ENCODE measurements at places on chromosomes 5 and 9.

GRCh38 chr5:111643499-111643898 lies 113.5 kb downstream of the NREP start:
- DNase-seq: no peak

GRCh38 chr9:34552986-34553385 lies 30.2 kb upstream of the ENHO start:
- no peak for DNase-seq

GRCh38 chr9:84821431-84821830 lies 151.9 kb downstream of the NTRK2 start:
- no peak for DNase-seq

GRCh38 chr5:137156180-137156579 lies 342.9 kb downstream of the SPOCK1 start:
- DNase-seq: no peak

- no peak for DNase-seq
Observed at GRCh38 chr5:59039296-59040023, 456.6 kb downstream of the RAB3C start.

DNA sequence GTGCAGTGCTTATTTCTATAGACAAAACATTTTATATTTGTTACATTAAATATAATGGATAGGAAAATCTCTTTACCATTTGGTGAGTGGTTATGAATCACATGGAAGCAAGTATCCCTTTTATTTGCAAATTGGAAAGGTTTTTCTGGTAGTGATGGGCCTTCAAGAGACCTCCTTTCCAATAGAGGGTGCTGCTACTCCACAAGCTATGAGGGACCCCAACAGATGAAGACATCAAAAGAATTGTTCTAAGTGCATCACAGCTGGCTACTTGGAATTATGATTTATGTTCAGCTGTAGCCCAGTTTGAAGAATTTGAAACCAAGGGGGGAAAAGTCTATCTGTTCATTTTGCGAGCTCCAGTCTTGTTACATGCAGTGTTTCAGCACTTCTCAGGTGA lies 493.7 kb upstream of the SGCD start:
- no peak for DNase-seq

GRCh38 chr9:108521063-108521590 lies 334.7 kb downstream of the ACTL7B start:
- no peak for DNase-seq

DNA sequence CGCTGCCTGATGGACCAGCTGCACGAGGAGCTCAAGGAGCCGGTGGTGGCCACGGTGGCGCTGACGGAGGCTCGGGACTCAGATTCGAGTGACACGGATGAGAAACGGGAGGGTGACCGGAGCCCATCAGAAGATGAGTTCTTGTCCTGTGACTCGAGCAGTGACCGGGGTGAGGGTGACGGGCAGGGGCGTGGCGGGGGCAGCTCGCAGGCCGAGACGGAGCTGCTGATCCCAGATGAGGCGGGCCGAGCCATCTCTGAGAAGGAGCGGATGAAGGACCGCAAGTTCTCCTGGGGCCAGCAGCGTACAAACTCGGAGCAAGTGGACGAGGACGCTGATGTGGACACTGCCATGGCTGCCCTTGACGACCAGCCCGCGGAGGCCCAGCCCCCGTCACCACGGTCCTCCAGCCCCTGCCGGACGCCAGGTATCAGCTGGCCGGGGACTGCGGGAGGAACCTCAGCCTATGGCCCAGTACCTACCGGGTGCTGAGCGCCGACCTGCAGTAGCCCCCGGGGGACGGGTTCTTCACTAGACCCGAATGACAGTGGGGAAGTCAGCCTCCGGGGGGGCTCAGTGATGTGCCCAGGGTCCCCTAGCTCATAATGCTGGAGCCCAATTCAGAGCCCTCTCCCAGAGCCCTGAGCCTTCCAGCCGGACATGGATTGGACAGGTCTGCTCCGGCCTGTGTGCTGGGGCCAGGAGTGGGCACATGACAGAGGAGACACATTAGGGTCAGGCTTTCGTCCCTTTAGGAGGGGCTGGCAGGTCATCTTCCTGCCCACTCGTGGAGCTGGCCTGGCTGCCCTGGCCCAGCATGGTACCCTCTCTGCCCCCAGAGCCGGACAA lies 33.0 kb downstream of the USP20 start:
- no peak for DNase-seq

GRCh38 chr9:135378751-135379150 lies 100.8 kb upstream of the PPP1R26 start:
- DNase-seq: no peak

DNA sequence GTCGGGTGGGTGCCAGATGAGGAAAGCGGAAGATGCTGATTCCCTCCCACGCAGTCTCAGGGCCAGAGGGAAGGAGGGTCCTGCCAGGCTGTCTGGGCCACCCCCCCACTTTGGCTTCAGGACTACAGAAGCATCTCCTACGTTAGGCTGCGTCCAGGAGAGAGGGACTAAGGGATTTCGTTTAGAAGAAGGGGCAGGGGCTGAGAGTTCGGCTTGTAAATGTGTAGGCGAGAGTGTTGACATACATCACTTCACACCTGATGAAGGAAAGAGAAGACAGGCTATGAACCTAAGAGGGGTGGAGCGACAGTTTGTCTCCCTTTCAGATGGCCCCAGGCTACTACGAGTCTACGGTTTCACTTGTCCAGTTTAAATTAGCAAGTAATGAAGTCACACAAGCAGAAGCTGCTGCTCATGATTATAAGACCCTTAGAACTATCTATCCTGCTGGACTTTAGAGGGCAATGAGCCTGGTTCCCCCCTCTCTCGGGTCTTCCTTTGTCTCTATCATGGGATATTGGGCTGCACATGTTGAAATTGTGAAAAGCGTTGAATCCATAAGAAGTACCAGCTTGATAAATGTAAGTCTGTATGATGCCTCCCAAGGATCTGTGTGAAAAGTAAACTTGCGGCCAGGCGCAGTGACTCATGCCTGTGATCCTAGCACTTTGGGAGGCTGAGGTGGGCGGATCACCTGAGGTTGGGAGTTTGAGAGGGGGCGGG lies 193.0 kb downstream of the AOPEP start:
- DNase-seq: no peak

DNA sequence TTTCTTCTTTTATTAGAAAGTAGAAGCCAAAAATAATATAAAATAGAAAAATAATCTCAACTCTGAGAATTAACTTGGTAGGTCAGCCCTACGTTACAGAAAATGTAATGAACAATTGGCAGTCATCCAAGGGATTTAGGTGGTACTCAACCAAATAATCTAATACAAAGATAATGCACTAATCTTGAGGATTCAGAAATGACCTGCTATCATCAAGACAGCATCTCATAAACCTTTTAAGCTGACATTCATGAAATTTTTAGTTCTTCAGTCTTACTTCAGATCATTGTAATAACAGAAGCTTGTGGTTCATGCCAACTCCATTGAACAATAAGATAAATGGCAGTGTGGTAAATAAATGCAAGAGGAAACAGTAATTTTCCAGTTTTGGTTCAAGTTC lies 1058.0 kb downstream of the MAT2B start:
- no peak for DNase-seq

DNA sequence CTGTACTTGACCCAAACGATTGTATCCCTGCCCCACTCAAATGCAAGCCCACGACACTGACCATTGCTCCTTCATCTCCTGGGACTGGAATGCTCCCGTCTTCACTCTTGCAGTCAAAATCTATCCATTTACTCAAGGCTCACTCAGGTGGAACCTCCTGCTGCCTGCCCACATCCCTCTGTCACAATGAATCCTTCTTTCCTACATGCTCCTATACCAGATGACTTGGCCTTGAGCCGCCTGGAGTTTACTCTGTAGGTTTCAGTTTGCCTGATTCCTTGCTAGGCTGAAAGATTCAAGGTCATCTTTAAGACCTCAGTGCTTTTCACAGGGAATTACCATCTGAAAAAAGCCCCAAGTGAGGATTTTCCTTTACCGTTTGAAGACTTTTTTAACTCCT lies 264.1 kb downstream of the GLIS3 start:
- DNase-seq: no peak

GRCh38 chr5:180898621-180899246 lies at the start of gene BTNL8:
TSS of gene BTNL8 (plus strand) at chr5:180899159. CDS start at chr5:180899311, 152 bp downstream.
- no peak for DNase-seq

GRCh38 chr5:10838038-10838437 lies 77.0 kb upstream of the DAP start:
- DNase-seq: no peak

GRCh38 chr9:136532799-136533774 lies 12.8 kb downstream of the NOTCH1 start:
- DNase-seq: no peak

DNA sequence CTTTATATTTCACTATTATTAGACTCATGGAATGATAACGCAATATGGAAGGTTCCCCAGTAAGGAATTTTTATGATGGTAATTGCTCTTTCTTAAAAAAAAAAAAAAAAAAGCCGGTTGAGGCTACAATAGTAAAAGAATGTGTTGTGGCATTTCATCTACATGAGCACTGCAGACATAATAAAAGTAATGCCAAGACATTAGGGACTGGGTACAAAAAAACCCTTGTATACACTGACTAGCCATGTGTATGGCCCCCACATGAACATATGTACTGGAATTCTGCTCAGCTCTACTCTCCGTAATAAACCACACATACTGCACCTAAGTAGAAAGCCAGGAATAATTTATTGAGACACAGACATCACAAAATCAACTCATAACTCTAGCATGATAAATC lies 218.4 kb downstream of the ADAMTS6 start:
- no peak for DNase-seq

DNA sequence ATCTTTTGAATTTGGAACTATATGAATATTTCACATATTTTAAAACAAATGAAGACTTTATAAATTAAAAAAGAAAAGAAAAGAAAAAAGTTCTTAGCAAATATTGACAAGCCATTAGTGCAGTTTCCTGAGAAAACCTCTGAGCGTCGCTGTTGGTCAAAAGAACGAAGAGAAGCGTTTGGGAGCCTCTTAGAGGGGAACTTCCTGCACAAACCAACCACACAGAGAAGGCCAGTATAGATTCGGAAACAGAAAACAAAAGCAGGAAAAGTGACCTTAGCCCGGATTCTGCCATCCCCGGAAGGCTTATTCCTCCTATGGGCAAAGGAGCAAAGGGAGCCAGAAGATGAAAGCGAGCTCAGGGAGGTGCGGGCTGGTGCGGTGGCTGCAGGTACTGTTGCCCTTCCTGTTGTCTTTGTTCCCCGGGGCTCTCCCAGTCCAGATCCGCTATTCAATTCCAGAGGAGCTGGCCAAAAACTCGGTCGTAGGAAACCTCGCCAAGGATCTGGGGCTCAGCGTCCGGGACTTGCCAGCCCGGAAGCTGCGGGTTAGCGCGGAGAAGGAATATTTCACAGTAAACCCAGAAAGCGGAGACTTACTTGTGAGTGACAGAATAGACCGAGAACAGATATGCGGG lies at the start of gene PCDHGB2:
Gene PCDHGB2 (plus strand): TSS at position 205 of the 637 bp plus-strand sequence. CDS start 142 bp downstream, at position 347.
- no peak for DNase-seq

GRCh38 chr5:102807878-102808502 lies 52.9 kb downstream of the PAM start:
- DNase-seq: peak; percentile 32

GRCh38 chr5:95447961-95448360 lies 56.8 kb downstream of the FAM81B start:
- no peak for DNase-seq

- no peak for DNase-seq
Observed at GRCh38 chr5:102286476-102286875, 9.6 kb downstream of the SLCO4C1 start.

- DNase-seq: no peak
Observed at GRCh38 chr9:73011181-73011750, 58.4 kb upstream of the ALDH1A1 start.

- DNase-seq: no peak
Observed at GRCh38 chr5:156350256-156350655, 23.3 kb downstream of the SGCD start.

DNA sequence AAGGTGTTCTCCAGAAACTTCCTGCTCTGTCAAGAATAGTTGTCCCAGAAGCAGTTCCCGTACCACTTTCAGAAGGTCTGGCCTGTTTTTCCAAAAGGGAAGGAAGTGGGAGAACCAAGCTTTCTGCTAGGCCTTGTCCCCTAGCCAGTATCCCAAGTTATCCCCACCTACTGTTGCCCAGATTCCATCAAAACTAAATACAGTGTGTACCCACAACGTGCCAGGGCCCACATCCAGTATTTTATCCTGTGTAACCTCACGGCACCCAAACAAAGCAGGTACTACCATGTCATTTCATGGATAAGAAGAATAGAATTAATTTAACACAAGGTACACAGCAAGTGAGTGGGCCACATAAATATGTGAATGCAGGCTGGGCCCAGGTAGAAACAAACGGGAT lies 126.2 kb downstream of the CDK5RAP2 start:
- DNase-seq: no peak

- DNase-seq: peak; percentile 81
Observed at GRCh38 chr5:95857185-95857945, 34.8 kb upstream of the GLRX start.

DNA sequence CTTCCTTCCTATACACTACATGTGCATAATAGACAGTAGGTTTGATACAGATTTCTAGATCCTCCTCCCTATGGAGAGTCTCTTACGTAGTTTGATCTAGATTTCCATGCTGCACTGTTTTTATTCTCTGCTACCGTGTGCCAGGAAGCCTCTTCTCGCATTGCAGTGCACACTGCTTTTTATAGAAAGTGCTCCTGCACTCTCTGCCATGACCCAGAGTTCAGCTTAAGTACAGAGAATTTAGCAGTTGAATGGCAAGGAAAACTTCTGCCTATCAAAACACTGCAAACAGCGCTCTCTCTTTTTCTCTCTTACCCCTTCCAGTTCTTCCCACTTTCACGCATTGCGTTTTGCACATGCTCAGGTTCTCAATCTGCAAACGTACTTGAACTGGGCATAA lies 187.4 kb downstream of the ARHGAP26 start:
- no peak for DNase-seq

DNA sequence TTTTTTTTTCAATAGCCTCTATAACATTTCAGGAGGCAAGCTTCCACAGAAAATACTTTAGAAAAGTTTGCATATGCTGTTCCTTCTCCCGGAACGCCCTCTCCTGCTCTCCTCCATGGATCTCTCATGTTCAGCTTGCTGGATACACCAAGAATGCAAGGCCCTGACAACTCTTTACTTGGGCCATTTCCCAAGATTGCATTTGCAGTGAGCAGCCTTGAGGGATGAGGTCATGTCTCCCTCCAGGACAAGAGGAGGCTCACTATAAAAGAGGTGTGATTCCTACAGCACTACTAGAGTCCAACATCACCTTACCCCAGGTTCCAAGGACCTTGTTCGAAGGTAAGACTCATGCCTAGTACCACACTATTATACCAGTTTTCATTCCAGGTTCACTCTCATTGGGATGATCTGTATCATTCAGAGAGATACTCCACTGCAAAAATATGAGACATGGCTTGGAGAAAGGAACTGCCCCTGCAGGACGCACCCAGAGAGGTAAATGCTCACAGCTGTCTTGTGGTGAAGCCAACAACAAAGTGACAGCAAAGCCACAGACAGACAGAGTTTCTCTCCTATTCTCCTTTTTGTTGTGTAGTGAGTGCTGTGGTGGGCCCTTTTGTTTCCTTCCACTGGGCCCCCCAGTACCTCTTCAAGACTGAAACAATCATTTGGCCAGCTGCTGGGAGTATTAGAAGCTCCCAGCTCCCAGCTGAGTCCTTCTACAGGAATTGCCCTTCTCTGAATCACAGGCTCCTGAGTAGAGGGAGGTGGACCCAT lies 151.7 kb upstream of the ZNF366 start:
- DNase-seq: no peak

Data from HFF-Myc (cell line).